Keratinocyte (primary cell): ENCODE measurements at places on chromosomes 1 and 21.

DNA sequence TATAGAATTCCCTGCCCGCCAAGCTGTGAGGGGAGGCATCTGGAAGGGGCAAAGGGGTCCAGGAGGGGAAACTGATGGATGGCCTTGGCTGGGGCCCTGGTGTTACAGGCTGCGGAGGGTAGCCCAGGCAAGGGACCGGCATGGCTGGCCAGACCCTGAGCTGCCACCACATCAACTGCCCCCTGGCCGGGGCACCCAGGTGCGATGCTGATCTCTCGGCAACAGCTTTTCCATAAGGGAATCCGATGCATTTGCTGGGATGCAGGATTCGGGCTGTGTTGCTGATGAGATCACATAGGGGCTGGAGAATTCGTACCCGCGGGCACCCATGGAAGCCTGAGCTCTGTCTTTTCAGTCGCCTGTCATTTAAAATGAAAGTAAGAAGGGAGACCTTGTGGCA, 73.7 kb downstream of the PRDM16 start:
- DNase-seq: no peak

DNA sequence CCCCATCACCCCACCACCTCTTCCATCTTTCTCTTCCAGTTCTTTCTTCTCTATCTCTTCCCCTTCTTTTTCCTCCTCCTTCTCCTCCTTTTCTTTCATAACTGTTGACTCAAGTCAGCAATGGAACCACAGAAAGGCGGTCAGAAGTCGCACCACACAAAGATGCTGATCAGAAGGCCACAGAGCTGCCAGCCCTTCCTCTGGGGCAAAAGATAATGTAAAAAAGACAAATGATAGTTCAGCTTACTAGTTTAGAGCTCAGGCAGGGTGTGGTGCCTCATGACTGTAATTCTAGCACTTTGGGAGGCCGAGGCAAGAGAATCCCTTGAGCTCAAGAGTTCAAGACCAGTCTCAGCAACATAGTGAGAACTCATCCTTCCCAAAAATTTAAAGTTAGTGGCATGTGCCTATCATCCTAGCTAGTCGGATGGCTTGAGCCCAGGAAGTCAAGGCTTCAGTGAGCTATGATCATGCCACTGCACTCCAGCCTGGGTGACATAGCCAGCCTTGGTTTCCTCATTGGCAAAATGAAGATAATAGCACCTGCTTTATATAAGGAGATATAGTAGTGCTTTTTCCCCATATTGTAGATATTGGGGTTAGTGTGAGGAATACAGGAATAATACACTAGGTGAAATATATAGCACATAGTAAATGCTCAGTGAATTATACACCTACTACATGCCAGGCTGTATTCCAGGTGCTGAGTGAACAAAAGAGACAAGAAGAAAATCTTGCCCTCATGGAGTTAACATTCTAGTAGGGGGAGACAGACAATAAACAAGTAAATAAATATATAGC, 12.5 kb upstream of the IGSF3 start:
- DNase-seq: no peak

DNA sequence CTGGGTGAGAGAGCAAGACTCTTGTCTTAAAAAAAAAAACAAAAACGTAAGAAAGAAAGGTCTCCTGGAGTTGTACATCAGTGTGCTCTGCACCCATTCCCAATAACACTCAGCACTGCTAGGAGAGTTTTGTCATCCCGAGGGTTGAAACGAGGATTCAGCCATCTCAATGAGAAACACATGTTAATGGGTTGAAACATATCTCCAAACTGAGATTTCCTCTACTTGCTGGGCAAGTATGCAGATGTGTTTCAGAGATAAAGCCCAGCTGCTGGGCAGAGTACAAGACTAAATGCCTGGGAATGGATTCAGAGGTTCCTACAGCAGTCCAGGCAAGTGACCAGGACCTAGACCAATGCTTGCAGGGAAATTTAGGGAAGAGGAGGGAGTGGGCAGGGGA, 2.6 kb upstream of the MFN2 start:
- no peak for DNase-seq

DNA sequence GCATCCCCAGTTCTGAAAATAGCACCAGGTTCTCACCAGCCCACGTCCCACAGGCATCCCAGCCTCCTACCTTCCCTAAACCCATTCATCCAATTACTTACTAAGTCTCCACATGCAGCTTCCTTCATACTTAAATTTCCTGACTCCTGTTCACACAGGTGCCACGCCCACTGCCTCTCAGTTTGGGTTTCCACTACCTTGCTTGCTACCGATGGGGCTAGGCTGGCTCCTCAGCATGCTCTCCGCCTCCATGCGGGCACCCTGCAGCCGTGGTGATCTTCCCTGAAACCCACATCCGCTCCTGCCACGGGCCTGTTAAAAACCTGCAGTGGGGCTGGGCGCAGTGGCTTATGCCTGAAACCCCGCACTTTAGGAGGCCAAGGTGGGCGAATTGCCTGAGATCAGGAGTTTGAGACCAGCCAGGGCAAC, 70.4 kb upstream of the ANGPTL1 start:
- DNase-seq: no peak

DNA sequence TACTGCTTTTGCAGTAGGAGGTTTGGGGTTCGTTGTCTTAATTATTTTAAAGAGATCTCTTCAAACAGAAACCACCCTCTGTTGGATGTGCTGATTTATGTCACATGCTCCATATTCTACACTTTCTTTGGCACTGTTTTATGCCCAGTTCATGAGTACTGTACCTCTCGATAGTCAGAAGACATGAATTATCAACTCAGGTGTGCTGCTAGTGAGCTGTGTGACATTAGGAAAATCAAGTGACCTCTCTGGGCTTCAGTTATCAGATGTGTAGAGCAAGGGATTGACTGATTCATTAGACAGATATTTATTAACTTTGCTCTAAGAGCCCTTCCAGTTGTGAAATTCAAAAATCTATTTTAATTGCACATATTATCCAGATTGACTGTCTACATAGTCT, 2.1 kb upstream of the AHCTF1 start:
- DNase-seq: no peak

- no peak for DNase-seq
Measured at GRCh38 chr1:207335695-207336363, 14.4 kb downstream of the CD55 start.

DNA sequence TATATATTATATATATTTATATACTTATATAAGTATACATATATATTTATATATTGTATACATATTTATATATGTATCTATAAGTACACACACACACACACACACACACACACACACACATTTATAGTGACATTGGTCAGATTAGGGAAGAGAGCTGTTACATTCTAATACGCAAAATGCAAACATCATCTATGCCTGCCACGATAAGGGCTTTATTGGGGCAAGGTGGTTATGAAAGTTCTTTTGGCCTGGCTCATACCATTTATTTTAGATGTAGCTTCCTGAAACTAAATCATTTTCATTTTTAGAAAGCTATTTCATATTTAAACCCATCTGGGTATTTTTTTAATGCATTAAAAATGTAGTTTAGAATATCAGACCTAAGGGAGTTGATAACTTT, 82.8 kb downstream of the MAST2 start:
- no peak for DNase-seq

- DNase-seq: no peak
Measured at GRCh38 chr1:95916616-95917015, 682.6 kb downstream of the RWDD3 start.

- no peak for DNase-seq
Measured at GRCh38 chr1:180168786-180169639, 14.3 kb downstream of the QSOX1 start.

- no peak for DNase-seq
Measured at GRCh38 chr1:167148421-167148820, 54.5 kb downstream of the STYXL2 start.

- no peak for DNase-seq
Measured at GRCh38 chr1:66313429-66313828, 220.5 kb upstream of the SGIP1 start.

- no peak for DNase-seq
Measured at GRCh38 chr1:12531179-12531499, 86.9 kb downstream of the DHRS3 start.

GRCh38 chr1:188070848-188071247, 1242.1 kb downstream of the PLA2G4A start:
- DNase-seq: no peak

DNA sequence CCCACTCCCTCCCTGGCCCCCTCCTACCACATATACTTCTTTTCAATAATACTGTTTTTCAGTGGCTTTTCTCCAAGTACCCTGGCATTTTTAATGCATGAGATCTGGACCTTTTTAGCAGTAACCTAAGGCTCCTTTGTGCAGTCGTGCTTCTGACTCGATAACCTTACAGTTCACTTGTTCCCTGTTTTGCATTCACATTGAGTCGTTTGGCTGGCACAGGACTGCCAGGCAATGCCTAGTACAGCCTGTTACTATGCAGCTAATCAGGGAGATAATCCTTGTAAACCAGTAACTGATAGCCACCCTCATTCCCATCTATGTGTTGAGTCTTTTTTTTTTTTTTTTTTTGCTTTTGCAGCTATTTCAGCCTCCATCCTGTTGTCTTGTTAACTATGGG, 3.7 kb downstream of the ATP1B1 start:
- DNase-seq: no peak

DNA sequence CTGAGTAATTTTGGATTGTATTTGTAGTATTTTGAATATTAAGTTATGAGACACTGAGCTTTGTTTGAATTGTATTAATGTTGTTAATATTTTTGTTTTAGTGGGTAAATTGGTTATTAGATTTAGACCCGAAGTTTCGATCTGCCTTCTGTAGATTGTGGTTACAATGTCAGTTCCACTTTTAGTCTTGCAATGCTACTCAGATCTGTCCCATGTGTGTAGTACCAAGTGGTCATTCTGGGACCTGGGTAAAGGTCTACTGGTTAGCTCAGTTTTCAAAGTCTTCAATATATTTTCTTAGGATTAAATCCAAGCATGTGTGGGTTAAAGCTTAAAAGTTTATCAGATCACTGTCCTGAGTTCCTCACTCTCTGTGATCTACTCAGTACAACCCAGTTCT, 346.5 kb upstream of the PROX1 start:
- DNase-seq: no peak

GRCh38 chr1:242524571-242525359, at the start of gene PLD5:
Gene PLD5 (minus strand): TSS chr1:242524697.
- DNase-seq: no peak

GRCh38 chr1:12447307-12447706, 170.7 kb downstream of the DHRS3 start:
- DNase-seq: no peak

DNA sequence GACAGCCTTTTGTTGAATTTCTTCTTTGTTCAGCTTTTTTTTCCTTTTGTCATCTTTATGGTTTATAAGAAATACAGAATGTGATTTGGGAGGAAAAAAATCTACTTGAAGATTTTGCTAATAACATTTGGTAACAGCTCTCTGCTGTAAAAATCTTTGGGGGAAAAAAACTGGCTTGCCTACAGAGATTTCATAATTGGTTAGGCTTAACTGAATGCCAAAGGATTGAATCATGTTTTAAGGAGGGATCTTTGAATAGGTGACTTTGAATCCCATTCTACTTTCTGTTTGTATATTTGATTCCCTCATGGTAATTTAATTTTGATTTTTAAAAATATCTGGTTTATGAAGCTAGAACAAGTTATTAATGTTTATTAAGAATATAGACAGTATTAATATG, 3.2 kb downstream of the BTF3L4 start:
- DNase-seq: no peak

GRCh38 chr1:170721621-170722020, 57.7 kb downstream of the PRRX1 start:
- DNase-seq: no peak

GRCh38 chr1:205812271-205812877, 624 bp downstream of the SLC41A1 start:
- no peak for DNase-seq

DNA sequence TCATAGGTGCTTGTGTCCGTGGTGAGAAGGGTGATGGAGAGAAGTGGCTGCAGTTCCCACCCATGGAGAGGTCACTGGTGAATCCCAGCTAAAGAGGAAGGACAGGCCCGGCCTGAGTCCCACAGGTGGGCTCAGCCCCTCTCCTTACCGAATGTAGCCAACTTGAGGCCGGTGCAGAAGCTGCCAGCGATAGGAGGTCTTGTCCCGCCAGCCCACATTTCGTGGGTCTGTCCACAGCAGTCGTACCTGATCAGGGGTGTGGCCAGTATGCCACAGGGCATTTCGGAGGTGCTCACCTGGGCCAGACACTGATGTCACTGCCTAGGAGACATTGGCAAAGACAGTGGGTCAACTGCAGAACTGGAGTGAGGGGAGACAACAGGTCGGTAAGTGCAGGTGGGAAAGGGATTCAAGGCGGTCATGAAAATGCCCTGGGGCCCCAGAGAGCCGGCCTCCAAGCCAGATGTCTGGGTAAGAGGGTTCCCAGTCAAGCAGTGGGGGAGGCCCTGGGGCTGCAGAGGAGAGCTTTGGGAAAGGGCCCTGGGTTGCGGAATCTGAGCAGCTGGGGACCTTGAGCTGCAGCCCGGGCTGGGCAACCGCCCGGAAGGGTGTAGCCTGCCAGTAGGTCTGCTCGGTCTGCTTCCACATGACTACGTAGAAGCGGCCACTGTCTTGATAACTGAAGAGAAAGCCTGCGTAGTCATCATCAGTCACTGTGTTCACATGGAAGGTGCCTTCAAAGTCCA, 10.6 kb downstream of the THBS3 start:
- DNase-seq: no peak

DNA sequence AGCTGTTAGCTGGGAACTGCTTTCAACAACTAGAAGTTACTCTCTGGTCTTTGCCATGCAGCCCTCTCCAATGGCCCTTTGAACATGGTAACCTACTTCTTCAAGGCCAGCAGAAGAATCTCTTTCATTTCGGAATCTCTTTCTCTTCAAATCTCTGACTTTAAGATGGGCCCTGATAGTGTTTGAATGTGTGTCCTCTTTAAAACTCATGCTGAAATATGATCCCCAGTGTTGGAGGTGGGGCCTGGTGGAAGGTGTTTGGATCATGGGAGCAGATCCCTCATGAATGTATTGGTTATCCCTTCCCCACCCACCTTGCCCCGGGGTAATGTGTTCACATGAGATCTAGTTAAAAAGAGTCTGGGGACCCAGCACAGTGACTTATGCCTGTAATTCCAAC, 54.5 kb upstream of the SOX13 start:
- DNase-seq: no peak

DNA sequence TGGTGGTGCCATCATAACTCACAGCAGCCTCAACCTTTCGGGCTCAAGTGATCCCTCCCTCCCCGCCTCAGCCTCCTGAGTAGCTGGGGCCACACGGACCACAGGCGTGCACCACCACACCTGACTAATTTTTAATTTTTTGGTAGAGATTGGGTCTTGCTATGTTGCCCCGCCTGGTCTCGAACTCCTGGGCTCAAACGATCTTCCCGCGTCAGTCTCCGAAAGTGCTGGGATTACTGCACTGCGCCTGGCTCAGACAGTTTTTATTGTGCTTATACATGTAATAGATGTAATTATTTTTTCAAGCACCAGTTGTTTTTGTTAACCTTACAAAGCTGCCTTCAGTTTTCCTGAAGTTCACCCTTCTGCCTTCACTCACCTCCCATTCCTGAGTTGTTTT, 38.0 kb upstream of the HMGN1 start:
- DNase-seq: no peak

DNA sequence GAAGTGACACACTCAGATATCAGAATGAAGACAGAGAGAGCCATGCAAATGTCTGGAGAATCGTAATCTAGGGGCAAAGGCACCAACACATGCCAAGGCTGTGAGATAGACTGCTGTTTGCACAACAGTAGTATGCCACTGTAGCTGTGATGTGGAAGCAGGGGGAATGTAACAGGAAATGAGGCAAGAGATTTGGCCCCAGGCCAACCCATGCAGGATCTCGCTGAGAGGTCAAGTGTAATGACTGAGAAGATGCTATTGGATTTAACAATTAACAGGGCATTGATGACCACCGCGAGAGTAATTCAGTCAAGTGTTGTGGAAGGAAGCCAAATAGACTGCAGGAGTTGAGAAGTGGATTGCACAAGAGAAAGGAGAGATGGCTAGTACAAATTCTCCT, 107.3 kb upstream of the ST6GALNAC5 start:
- DNase-seq: no peak
